Dorsolateral prefrontal cortex (tissue), 122 donors: ENCODE measurements at places on chromosomes 5 and 9.
A peak's percentile ranks its signal among the peaks of the same experiment; 100 is the strongest.

- no peak for DNase-seq
Measured at GRCh38 chr9:36840898-36841536, 193.1 kb downstream of the PAX5 start.

GRCh38 chr9:99083051-99083450, 21.9 kb upstream of the TGFBR1 start:
- no peak for DNase-seq

- no peak for DNase-seq
Measured at GRCh38 chr5:103617913-103618312, 55.3 kb upstream of the NUDT12 start.

DNA sequence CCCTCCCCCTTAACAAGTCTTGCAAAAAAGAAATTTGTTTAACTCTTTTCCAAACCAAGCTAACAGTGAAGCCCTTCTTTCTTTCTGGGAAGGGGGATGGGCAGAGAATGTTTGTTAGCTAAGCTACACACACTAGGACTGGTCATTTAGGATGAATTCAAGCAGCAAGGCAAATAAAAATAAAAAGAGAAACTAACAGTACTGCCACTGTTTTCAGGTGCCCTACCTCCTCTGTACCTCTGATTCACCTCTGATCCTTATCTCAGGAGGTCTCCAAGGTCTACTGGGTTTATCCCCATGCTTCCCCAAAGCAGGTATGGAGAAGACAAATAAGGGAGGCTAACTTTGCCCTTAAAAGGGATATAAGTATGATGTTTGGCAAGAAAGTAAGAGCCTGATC, 52.9 kb downstream of the ELL2 start:
- DNase-seq, result no peak

DNA sequence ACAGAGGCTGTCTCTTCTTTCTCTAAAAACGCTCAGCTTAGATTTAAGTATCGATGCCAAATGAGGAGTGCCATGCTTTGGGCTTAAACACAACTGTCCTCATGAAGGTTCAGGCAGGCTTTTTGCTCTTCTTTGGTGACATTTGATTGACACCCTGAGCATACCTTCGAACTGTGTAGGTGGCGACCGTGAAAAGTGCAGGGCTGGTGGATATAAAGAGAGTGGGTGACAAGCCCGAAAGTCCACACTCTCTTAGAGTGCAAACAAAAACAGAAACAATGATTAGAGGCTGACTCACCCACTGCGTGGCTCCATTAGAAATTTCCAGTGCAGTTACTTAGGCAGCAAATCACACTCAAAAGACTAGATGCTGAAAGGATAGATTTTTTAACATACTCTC, 141.7 kb downstream of the SYK start:
- no peak for DNase-seq

GRCh38 chr5:36177154-36177553, 25.2 kb downstream of the SKP2 start:
- no peak for DNase-seq

- no peak for DNase-seq
Measured at GRCh38 chr5:116032094-116032517, at the start of gene ARL14EPL. TSS of gene ARL14EPL (plus strand) at chr5:116032472. CDS start at chr5:116051466, 18,994 bp downstream.

DNA sequence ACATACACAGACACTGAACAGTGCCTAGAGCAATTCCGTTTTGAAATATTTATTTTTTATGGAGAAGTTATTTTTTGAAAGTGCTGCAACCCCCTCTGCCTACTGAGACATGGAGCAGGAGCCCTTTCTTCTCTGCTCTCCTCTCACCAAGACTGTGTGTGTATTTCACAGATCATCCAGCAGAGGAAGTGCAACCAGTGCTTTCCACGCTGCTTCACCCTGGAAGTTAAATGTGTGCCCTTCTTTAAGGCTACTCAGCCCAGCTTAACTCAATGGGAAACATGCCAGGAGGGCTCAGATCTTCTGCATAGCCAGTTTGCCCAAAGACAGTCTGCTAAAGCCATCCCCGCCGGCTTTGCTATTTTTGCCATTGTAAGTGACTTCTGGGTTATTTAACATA, 606.3 kb downstream of the TLE1 start:
- no peak for DNase-seq

GRCh38 chr5:101174981-101175380, 271.9 kb upstream of the ST8SIA4 start:
- no peak for DNase-seq

- DNase-seq, result no peak
Measured at GRCh38 chr9:114496011-114496410, 9.3 kb downstream of the WHRN start.

DNA sequence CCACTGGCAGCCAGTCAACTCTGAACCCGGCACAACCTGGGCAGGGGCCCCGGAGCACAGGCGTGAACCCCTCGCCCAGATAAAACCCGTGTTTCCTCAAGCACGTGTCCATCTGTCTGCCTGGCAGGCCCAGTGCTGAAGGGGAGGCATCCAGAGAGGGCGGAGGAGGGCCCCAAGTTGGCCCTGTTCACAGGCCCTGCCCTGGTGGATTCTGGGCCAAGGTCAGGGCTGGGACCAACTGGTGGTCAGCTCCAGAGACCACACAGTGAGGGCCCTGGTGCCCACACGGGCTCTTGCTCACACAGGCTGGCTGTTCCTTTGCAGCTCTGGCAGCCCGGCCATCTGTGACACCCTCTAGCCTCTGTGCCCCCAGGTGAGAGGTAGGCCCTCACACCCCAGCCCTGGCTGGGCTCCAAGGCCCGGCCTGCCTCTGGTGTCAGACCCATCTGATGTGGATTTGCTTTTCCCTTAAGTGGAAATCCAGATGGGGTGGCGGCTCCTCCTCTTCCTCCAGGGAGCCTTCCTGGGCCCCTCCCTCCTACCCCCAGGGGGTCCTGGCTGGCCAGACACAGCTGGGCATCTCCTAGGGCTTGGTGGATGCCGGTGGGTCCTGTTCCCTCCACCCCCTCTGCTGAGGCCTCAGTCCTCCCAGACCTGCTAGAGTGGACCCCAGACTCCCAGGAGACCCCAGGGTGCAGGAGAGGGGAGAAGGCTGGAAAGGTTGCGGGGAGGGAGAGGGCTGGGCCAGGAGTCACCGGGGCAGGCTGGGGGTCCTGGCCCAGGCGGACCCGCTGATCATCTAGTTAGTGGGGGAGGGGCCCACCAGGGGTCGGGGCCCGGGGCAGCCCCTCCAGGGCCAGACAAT, 525 bp upstream of the STPG3 start:
- no peak for DNase-seq

DNA sequence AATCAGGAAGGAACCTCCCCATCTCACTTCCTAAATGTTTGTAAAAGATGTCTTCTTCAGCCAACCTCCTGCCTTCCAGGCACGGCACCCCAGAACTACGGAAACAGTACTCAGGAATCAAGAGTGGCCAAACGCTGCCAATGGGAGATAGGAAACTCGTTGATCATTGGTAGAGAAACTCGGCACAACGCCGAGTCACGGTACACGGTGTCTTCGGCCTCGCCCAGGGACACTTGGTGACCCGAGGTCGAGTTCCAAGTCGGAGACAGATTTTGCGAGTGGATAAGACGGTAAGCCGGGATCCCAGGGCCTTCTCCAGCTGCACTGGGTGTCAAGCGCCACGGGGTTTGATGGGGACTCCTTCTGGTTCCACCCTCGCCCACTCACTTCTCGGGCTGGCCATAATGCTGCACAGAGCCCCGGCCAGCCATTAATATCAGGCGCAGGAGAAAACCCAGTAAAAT, 343 bp downstream of the KIAA0825 start:
- DNase-seq, result peak; percentile 63

DNA sequence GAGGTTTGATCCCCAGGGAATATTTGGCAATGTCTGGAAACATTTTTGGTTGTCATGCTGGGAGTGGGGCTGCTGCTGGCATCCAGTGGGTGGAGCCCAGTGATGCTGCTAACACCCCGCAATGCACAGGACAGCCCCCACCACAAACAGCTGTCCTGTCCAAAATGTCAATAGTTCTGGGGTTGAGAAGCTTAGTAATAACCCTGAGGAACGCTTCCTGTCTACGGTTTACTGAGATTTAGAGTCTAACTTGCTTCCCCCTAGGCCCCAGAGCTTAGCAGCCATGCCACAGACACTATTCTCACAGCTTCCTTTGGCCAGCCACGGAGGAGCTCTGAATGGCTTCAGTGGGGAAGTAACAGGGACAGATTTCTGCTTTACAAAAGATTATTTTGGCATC, 66.5 kb downstream of the MSX2 start:
- DNase-seq, result no peak

GRCh38 chr9:38048316-38048969, 20.6 kb downstream of the SHB start:
- DNase-seq, result no peak

DNA sequence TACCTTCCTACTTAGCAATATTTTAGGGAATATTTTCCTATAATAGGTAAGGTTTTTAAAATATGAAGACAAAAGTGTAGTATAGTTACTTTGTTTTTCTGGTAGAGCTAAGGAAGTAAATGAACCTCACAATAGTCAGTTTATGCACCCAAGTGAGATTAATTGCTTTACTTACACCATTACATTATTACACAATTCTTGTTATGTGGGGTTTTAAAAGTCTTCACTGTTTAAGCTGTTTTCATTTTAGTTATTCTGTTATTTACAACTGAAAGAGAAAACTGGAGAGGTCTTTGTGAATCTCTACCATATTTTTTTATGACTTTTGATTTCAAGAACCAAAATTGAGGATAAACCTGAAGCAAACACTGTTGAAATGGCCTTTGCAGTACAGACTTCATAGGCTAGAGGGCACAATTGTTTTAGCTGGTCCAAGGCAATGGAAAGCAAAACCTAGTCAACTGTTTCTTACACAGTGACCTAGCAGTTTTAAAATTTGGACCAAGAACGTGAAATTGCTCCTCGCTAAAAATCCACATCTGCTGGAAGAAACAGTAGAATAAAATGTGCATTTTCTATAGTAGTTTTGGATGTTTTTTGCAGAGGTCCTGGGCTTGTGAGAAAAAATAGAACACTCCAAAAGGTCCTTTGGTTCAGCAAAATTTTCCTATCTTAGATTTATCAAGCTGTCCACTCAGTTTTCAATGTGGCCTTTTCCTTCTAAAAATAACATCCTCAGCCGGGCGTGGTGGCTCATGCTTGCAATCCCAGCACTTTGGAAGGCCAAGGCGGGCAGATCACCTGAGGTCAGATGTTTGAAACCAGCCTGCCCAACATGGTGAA, 66.4 kb upstream of the FER start:
- no peak for DNase-seq

GRCh38 chr5:160507221-160507721, 85.6 kb downstream of the PTTG1 start:
- no peak for DNase-seq

DNA sequence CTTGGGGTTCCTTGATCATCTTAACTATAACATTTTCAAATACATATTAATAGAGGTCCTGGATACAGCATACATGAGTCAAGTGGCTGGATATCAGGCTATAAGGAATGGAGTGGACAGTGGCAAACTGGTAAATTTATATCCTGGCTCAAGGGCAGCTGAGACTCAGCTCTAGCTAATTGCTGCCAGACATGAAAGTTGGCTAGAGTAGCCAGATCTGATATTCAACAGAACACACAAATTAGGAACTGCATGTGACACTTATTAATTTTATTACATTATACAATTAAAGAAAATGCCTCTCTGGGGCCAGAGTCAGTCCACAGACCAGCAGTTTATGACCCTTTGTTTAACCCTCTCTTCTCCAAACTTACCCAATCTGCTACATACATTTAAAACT, 206.5 kb downstream of the KCTD16 start:
- no peak for DNase-seq

- no peak for DNase-seq
Measured at GRCh38 chr9:90034071-90034470, 429.3 kb downstream of the GADD45G start.

DNA sequence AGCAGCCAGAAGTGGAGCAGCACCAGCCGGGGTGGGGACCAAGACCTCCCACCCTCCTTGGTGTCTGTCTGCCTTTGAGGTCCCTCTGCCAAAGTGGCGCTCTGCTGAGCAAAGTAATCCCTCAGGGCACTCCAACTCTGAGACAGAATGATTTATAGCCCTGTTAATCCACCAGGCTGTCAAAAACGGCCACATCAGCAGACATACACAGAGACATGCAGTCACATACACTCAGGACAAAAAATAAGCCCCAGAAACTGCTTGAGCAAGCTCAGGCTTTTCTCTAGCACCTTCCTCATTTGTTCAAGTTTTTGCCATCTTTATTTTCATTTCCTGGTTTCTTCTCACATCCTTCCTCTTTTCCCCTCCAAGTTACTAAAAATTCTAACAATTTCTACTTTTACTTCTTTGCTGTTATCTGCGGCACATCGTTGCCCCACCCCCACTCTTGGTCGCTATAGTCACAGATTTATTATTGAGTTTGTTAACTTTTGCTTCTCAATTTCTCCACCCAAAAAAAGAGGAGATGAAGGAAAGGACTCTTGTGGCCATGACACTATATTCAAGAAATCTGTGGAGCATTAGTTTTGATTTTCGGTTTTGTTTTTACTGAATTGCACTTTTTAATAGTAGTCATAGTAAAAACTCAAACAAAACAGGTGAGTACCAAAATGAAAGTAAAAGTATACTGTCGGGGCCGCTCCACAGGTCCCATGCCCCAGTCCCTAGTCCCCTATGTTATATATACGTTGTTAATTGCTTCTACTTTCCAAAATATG, 17.4 kb upstream of the ADRB2 start:
- DNase-seq, result no peak

DNA sequence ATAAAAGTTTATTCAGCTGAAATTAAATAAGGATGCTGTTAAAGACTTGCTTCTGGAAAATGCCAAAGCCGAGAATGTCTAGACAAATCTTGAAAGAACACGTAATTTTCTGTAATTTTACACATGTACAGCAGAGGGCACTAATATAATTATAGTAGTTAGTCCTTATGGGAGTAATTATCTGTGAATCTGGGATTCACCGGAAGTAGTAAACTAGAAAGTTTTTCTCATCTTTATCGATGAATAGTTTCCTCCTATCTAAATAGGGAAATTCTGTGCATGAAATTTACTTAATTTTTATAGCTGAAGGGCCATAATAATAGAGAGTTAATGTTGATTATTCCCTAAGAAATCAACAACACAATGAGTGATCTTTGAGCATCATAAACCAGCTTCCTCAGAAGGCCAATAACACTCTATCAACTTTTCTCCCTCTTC, 18.4 kb upstream of the CNTLN start:
- DNase-seq, result no peak

- DNase-seq, result no peak
Measured at GRCh38 chr5:83294246-83294645, 177.3 kb upstream of the VCAN start.

- no peak for DNase-seq
Measured at GRCh38 chr9:38178237-38178636, 109.2 kb upstream of the SHB start.

GRCh38 chr5:113612060-113612496, 98.6 kb downstream of the YTHDC2 start:
- no peak for DNase-seq
